GM10248 (cell line): ENCODE measurements at places on chromosomes 7 and 10.

DNA sequence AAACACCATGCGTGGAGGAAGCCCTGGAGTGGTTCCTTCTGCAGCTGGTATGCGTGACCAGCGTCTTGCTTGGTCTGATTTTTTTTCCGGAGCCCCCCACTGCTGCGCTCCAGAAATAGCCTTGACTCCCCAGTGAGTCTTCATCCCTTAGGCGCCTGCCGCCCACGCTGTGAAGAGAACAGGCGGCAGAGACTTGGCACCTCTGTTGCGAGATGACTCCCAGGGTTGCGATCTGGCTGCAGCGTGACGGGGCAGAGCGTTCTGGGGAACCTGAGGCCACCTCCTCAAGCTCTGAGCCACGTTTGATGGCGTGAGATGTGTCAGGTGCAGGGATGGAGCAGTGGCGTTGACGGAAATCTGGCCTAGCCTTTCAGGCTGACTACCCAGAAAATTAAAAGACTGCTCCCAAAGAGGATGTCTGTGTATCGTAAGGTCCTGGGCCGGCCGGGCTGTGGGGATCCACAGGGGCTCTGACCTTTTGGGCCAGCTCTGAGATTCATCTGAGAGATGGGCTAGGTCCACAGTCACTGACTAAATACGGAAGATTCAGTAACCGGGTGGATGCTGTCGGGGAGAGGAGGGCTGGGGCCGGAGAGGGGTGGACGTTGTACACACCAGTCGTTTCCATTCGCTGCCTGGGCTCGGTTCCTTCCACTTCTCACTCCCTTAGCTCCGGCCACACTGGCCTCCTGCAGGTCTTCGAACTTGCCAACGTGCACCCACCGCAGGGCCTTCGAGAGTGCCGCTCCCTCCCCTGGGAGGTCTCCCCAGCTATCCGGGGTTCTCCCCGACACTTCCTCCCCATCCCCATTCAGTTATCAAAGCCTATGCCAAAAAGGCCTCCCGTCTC lies 33.8 kb downstream of the PFKFB3 start:
- DNase-seq: no peak

- no peak for DNase-seq
Measured at GRCh38 chr7:37705976-37706375, 22.4 kb downstream of the GPR141 start.

DNA sequence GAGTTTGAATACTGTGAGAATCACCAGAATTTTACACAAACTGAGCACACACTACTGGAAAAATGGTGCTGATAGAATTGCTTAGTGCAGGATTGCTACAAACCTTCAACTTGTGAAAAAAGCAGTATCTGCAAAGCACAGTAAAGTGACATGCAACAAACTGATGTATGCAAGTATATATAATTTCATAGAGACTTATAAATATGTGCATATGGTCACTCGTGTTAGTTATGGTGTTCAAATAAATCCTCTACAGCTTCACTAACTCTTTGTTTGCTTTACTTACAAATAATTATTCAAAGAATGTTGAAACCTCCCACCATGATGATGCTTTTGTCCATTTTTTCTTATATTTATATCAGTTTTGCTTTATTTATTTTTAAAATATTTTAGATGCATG lies 1130.9 kb upstream of the CELF2 start:
- DNase-seq: no peak

- DNase-seq: no peak
Measured at GRCh38 chr7:51823437-51823836, 506.8 kb upstream of the COBL start.

DNA sequence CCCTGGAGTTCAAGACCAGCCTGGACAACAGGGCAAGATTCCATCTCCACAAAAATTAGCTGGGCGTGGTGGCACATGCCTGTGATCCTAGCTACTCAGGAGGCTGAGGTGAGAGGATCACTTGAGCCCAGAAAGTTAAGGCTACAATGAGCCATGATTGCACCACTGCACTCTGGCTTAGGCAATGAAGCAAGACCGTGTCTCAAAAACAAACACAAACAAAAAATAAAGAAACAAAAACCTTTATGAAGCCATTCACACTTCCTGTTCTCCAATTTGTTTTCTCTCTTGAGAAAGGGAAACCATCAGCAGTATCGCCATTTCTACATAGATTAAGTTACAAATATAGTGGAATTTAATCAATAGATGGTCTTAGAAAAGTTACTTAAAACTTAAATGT lies 19.8 kb downstream of the YME1L1 start:
- no peak for DNase-seq
